ENCODE measurements at places on chromosomes 12 and 14. TPM values are rescaled to one million over a fixed set of nuclear protein-coding genes. Genes with fewer than 3 reads are reported as not detected.

DNA sequence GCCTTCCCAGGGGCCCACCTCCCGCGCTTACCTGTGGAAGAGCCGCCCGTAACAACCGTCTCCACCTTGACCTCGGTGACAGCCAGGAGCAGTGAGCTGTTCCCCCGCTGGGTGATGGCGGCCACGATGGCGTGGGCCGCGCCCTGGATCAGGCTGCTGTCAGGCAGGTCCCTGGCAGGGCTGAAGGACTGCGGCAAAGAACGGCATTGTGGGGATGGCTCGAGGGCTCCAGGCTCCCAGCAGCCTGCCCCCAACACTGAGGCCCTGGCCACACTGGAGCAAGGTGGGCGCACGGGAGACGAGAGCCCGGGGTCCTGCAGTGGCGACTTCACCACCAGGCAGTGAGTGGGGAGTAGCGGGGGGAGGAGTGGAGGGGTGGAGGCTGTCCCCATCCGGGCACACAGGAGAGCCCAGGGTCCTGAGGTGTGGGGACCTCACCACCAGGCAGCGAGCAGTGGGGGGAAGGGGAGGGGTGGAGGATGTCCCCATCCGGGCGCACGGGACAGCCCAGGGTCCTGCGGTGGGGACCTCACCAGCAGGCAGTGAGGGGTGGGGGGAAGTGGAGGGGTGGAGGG lies 25.0 kb downstream of the JAG2 start:
- peak; percentile 63 for DNase-seq

- no peak for DNase-seq
Measured at GRCh38 chr12:89122852-89123251, 229.4 kb downstream of the DUSP6 start.

DNA sequence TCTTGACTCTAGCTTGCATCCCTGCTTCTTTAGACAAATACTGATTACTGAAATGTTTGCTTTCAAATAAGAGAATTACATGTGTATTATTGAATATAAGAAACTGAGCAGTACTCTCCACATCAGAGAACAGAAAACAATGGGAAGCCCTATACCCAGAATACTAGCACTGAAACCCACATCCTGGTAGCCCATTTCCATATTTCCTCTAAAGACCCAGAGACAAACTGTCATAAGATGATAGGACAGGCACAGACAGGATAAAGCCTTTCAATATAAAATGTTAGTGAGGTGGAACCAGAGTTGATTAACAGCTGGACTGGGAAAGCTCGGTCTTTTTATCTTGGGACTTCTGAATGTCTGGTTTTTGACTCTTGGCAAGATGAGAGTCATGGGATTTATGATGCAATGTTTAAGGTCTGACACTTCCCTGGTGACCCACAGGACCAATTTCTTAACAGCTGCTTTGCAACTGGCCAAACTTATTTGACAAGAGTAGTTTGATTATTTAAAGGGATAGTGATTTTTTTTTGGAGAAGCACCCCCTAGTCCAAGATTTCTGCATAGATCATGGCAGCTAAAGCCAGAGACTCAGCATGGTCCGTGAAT lies 166.9 kb upstream of the ATXN7L3B start:
- DNase-seq: no peak

TRIM9 gene
- total RNA-seq: 1.1 TPM

DNA sequence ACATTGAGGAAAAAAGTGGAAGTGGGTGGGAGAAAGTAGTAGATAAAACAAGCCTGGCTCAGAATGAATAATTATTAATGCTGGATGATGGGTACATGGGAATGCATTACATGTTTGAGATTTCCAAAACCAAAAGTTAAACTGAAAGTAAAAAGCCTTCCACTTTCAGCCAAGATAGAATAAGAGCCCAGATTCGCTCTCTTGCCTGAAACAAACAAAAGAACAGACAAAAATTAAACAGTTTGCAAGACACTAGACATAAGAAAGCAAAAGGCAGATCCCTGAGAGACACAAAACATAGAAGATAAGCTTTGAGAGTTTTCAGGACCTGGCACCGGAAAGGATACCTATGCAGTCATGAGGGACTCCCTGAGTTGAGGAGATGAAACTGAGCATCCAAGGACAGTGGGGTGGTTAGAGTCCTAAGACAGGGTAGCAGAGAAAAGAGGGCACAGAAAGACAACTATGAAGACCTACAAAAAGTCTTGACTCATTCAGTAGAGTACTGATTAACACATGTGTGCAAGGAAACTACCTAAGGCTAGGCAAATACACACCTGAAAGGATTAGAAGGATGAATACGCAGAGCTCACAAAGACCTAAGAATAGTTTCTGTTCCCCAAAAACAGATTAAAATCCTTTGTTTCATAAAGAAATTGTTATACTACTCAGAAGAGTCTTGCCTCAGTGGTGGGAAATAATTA lies 54.1 kb downstream of the CEP83 start:
- DNase-seq: no peak

DNA sequence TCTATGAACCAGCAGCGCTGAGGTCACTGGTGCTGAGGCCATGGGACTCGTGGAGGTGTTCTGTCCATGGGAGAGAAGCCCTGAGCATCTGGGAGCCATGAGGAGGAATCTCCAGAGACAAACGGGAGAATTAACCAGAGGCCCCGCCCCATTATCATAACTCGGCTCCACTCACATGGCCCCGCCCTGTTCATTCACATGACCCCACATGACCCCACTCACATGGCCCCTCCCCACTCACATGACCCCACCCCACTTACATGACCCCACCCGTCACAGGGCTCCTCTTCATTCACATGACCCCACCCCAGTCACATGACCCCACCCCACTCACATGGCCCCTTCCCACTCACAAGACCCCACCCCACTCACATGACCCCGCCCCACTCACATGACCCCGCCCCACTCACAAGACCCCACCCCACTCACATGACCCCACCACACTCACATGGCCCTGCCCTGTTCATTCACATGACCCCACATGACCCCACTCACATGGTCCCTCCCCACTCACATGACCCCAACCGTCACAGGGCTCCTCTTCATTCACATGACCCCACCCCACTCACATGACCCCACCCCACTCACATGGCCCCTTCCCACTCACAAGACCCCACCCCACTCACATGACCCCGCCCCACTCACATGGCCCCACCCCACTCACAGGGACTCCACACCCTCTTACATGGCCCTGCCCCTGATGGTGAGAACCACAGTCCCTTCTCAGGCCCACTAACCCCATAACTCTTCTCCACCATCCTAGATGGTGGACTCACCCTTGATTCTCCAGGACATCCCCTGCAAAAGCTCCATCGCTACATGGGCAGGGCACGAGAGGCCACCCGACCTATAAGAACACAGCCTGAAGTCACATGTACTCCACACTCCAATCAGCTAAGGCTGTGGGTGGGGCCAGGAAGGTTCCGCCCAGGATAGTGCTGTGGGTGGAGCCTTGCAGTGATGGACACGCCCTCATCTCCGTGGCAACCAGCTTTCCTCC lies 151.1 kb upstream of the SFSWAP start:
- no peak for DNase-seq

DNA sequence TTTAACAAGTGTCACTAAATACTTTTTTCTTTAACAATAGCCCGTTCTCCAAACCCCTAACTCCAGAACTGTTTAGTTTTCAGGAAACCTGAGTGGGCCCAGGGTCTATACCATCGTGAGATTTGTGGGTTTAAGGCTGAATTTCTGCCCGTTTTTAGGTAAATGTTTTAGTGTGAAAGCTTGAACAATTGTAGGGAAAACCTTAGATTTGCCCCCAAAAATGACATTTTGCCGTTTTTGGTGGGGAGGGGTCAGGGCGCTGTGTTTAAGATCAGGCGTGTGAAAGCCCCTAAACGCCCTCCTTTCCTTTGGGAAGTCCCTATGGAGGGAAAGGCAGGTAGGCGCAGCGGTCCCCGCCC lies 320 bp upstream of the PRPF39 start:
- DNase-seq: no peak

FGD4 gene
- total RNA-seq: 11.9 TPM

- DNase-seq: no peak
Measured at GRCh38 chr12:114090211-114090610, 124.1 kb upstream of the RBM19 start.

Measured in osteoblast (primary cell).